ENCODE measurements at places on chromosomes 6 and 20. TPM values are rescaled to one million over a fixed set of nuclear protein-coding genes. Genes with fewer than 3 reads are reported as not detected.

DNA sequence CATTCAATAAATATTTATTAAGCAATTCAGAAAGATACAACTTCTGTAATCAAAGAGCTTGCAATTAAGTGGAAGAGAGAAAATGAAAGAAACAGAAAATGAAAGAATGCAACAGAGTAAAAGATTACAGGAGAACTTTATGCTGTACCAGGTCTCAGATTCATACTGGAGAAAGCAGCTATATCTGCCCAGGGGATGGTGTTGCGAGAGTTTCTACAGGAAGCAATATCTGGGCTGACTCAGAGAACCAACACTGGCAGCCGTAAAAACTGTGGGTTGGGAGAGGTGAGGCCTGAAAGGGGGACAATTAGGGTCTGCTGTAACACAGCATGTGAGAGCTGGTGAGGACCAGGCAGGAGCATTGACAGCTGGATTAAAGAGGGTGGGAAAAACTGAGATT is 256.7 kb upstream of the TCF21 start:
- DNase-seq, result no peak

GRCh38 chr6:43821101-43821886 is 51.3 kb downstream of the VEGFA start:
- no peak for DNase-seq

- DNase-seq, result no peak
Measured at GRCh38 chr20:37598100-37598543, 70.4 kb upstream of the BLCAP start.

- no peak for DNase-seq
Measured at GRCh38 chr6:5173810-5174209, 86.9 kb downstream of the LYRM4 start.

DNA sequence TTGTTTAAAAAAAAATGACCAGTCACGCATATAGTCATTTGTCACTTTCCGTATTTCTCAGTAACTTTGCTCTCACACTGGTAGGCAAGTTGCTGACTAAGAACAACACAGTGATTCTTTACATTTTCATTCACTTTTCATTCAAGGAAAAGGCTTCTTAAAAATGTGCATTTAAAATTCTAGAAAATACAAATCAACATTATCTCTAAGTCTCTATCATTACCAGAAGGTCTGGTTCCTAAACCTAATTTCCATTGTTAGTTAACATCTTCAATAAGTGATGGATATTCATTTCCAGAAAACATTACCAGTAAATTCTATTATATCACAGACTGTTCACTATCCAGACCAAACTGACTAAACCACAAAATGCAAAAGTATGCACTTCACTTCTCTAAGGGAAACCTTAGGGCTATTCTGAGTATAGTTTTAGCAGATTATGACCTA is 115.3 kb downstream of the AHI1 start:
- DNase-seq, result no peak

- no peak for DNase-seq
Measured at GRCh38 chr6:48889429-48889828, 573.6 kb downstream of the MMUT start.

- no peak for DNase-seq
Measured at GRCh38 chr20:50577175-50578018, 67.2 kb downstream of the PTPN1 start.

GRCh38 chr6:166950443-166950821 is 5.9 kb downstream of the RNASET2 start:
- no peak for DNase-seq

GRCh38 chr20:22921595-22922421 is 113.3 kb upstream of the SSTR4 start:
- DNase-seq, result no peak

GRCh38 chr6:100117680-100118079 is 123.7 kb upstream of the MCHR2 start:
- DNase-seq, result no peak

- DNase-seq, result no peak
Measured at GRCh38 chr6:107202876-107203468, 87.7 kb upstream of the BEND3 start.

DNA sequence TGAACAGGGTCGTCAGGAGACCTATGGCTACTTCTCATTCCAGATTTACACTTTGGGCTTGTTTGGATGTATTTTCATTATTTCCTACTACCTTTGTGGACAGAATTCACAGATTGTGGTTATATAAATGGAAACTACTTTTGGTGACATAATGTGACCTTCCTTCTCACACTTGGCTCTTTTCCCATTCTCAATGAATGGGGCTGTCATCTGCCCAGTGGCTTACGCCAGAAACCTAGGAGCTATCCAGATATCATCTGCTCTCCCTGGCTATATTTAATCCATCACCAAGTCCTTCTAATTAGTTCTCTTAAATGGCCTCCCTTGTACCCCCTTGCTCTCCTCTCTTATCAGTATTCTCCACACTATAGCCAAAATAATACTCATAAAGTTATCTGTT is 1606.8 kb downstream of the KHDRBS2 start:
- DNase-seq, result no peak

DNA sequence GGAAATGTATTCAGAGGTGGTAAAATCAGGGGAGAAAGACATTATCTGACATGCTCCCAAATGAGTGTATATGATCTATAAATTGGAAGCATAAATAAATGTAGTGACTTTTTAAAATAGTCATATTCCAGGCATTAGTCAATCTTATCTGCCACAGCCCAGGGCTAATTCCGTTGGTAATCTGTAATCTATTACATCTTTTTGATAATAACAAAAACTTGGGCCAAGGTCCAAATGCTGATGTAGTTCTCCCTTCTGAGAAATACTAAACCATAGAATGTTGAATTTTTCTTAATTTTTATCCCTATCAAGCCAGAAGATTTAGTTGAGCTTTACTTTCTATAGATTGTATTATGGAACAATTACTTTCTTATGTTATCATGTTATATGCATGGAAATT is 1279.8 kb downstream of the EPHA7 start:
- no peak for DNase-seq

DNA sequence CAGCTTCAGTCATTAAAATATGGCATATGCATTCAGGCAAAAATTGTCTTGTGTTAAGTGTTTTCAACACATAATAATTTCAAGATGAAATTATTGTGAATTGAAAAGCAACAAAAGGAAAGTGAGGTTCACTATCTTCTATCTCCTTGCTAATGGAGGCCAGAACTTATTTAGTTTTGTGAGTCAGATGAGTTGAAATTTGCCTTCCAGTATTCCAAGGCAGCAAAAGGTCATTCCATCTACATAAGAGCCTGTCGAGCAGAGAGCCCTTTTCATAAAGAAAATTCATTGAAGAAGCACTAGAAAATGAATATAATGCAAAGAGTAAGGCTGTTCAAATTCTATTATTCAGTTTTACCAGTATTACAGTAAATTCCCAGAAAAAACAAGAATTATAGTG is 274.3 kb downstream of the PLCB1 start:
- no peak for DNase-seq

GRCh38 chr20:48790473-48791003 is 37.3 kb downstream of the PREX1 start:
- no peak for DNase-seq

- DNase-seq, result no peak
Measured at GRCh38 chr6:69179681-69180080, 544.6 kb downstream of the ADGRB3 start.

- no peak for DNase-seq
Measured at GRCh38 chr6:7765575-7766325, 39.9 kb downstream of the BMP6 start.

DNA sequence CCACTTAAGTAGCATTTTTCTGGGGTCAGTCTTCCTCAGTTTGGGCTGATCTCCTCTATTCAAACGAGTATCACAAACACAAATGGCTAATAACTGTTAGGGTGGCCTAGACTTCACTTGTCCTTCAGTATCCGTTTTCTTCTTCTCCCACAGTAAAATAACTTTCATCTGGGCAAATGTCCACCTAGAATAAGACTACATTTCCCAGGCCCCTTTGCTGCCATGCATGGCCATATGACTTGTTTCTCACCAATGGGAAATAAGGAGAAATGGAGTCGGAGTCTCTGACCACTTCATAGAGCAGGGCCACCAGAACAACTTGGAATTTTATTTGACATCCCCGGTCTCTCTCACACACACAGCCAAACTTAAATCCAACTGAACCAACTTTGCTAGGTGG is 51.4 kb downstream of the SULF2 start:
- no peak for DNase-seq

The TCF15 gene
- not detected for total RNA-seq

The RIPPLY2 gene
- total RNA-seq, result not detected

The CALHM6 gene
- not detected for total RNA-seq

The GABRR1 gene
- not detected for total RNA-seq

The MCHR2 gene
- not detected for total RNA-seq

The PRR18 gene
- not detected for total RNA-seq

The DEF6 gene
- total RNA-seq, result 23.1 TPM

The DPPA5 gene
- total RNA-seq, result not detected

The HUS1B gene
- 0.98 TPM for total RNA-seq

The GRIK2 gene
- 8.8 TPM for total RNA-seq
